ENCODE measurements at places on chromosomes 7 and 10. TPM values are rescaled to one million over a fixed set of nuclear protein-coding genes. Genes with fewer than 3 reads are reported as not detected.

The UCMA gene
- total RNA-seq = not detected

The NEUROD6 gene
- total RNA-seq = not detected

The GSTO2 gene
- 7.1 TPM for total RNA-seq

The MEOX2 gene
- total RNA-seq = not detected

The LMOD2 gene
- total RNA-seq = not detected

The BTBD16 gene
- total RNA-seq = not detected

The AKR1C3 gene
- 7.4 TPM for total RNA-seq

The GOLGA7B gene
- total RNA-seq = not detected

The CSGALNACT2 gene
- 12.1 TPM for total RNA-seq

The CDH23 gene
- total RNA-seq = not detected

The A1CF gene
- total RNA-seq = not detected

The SLC29A3 gene
- total RNA-seq = 4.3 TPM

The PGAM2 gene
- total RNA-seq = not detected

The ARMH3 gene
- 10.7 TPM for total RNA-seq

The PLEKHS1 gene
- total RNA-seq = not detected

The KCNMA1 gene
- 38.5 TPM for total RNA-seq

The VWC2 gene
- not detected for total RNA-seq

The MACROH2A2 gene
- total RNA-seq = 11.3 TPM

The SVOPL gene
- not detected for total RNA-seq

The LDB3 gene
- total RNA-seq = not detected

The NDUFB8 gene
- 279 TPM for total RNA-seq

The CFAP69 gene
- 3.4 TPM for total RNA-seq

The C10orf67 gene
- 0.53 TPM for total RNA-seq

The ABCB4 gene
- total RNA-seq = 0.29 TPM

The PRR15 gene
- total RNA-seq = 11.0 TPM

The LLCFC1 gene
- not detected for total RNA-seq

The ARF5 gene
- 280 TPM for total RNA-seq

The GRID2IP gene
- not detected for total RNA-seq

The DEPP1 gene
- 14.4 TPM for total RNA-seq

The ACTL6B gene
- not detected for total RNA-seq

The WIPF3 gene
- total RNA-seq = not detected

The TFR2 gene
- not detected for total RNA-seq

The GHRHR gene
- not detected for total RNA-seq

The PNLIPRP1 gene
- total RNA-seq = not detected

The MRLN gene
- total RNA-seq = not detected

The YKT6 gene
- 129 TPM for total RNA-seq

The C10orf105 gene
- not detected for total RNA-seq

The LIPN gene
- not detected for total RNA-seq

The NKX2-3 gene
- not detected for total RNA-seq

The STRA8 gene
- total RNA-seq = not detected

The GSAP gene
- 10.4 TPM for total RNA-seq

The MYL10 gene
- total RNA-seq = not detected

The NPFFR1 gene
- not detected for total RNA-seq
